ENCODE measurements at places on chromosomes 2 and 18.

- DNase-seq: no peak
These were observed 2.2 kb upstream of the IL1RN start for GRCh38 chr2:113124984-113125855.

DNA sequence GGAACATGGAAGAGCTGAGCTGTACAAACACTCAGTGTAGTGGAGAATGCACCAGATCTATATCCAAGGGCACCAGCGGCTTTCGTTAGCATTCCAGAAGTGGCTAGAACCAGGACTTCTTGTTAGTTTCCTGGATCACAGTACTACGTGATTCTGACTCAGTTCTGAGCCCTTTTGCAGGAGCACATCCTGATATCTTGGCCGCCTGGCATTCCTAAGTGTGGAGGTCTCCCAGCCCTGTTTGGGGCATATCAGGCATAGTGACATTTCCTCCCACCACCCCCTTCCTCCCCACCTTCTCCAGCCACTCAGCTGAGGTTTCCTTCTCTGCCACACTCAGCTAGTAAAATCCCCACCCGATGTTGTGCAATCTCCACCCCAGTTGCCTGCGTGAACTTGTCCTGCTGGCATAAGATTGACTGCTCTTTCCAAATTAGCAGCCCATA is 63.4 kb downstream of the BMP10 start:
- no peak for DNase-seq

GRCh38 chr2:159080641-159081040 is 112.2 kb downstream of the TANC1 start:
- no peak for DNase-seq

DNA sequence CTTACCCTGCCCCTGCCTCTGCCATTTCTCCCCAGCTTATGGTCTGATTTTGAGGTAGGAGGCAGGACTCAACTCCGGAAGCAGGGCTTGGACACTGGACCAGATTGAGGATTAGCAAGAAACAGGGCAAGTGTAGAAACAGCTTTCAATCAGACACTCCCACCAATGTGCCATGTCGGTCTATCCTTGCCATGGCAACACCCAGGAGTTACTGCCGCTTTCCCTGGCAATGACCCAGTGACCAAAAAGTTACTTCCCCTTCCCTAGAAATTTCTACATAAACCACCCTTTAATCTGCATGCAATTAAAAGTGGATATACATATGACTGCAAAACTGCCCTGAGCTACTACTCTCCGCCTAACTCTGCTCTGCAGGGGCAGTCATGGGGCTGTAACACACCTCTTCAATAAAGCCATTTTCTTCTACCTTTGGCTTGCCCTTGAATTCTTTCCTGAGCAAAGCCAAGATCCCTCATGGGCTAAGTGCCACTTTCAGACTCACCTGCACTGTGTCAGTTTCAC is 156.7 kb downstream of the LPIN1 start:
- DNase-seq: no peak

GRCh38 chr2:70580352-70580751 is 26.7 kb upstream of the TGFA start:
- DNase-seq: no peak

DNA sequence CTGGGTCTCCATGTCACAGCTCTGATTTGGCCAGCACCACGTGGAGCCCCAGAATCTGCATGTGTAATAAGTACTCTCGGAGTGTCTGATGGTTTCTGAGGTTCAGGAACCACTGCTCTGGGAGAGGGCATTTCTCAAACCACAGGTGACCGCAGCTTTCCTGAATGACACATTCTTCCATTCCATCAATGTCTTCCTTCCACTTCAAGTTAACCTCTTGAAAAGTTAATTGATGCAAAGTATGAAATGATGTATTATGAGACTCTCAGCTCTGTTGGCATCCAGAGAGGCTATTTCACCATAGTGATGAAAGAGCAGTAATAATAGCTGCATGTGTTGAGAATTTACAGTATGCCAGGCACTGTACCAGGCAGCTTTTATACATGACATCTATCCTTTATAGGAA is 61.3 kb upstream of the CRIM1 start:
- no peak for DNase-seq

DNA sequence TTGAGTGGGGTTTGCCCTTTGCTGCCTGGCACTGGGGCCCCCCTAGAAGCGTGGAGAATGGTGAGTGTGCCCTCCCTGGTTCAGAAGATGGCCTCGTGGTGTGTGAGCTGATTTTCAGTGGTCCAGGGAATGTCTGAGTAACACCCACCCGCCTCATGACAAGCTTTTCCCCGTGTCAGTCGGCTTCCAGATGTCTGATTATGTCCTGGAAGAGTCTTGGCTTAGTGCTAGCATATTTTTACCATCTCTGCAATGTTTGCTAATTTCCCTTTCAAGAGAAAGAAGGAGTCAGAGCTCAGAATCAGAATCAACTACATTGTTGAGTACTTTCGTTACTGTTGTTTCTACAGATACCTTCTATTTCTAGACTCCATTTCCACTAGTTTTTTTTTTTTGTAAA is 214.7 kb downstream of the SEPTIN10 start:
- no peak for DNase-seq

DNA sequence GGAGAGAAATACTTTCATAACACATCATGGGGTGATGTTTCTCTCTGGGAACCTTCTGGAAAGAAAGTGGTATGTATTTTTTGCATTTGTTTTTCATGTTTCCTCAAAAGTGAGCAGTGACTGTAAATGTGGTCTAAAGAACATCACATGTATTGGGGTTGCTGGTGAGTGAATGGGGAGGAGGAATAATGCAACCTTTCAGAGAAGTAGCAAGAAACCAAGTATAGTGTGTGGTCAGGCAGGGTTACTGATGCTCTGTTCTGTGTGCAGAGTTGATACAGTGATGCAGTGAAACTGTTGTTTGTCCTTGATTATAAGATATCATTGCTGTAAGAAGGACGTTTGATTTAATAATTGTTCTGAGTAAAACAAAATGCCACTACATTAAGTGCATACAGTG is 24.1 kb downstream of the ADNP2 start:
- DNase-seq: no peak

DNA sequence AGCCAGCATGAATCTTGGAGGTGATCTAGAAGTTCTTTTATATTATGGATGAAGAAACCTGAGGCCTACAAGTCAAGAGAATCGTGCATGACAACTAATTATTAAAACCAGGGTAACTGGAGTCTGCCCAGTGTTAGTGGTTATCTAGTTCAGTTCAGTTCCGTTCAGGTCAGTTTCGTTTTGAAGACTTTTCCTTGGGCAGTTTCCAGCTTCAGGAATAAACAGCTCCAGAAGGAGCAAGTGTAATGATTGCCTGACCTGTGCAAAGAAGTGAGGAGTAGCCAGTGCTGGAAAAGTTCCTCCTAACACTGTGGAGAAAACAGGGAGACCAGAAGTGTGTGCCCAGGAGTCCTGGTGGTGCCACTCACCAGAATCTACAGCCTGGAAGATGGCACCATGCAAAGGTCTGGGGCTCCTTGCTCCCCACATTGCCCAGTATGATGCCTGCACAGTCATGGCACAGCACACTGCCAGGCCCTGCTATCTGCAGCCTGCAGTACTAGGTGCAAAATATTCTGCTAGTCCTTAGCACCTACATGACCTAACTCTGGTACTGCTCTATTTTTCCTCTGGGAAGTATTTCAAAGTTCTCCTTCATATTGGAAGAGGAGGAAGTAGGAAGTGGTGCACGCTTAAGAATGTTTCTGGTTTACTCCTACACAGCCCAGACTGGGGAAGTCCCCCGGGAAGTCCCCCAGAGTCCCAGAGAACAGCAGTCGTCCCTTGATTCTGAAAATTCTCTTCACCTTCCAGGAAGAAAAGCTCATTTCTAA is 65.8 kb downstream of the SUMO1 start:
- DNase-seq: no peak

DNA sequence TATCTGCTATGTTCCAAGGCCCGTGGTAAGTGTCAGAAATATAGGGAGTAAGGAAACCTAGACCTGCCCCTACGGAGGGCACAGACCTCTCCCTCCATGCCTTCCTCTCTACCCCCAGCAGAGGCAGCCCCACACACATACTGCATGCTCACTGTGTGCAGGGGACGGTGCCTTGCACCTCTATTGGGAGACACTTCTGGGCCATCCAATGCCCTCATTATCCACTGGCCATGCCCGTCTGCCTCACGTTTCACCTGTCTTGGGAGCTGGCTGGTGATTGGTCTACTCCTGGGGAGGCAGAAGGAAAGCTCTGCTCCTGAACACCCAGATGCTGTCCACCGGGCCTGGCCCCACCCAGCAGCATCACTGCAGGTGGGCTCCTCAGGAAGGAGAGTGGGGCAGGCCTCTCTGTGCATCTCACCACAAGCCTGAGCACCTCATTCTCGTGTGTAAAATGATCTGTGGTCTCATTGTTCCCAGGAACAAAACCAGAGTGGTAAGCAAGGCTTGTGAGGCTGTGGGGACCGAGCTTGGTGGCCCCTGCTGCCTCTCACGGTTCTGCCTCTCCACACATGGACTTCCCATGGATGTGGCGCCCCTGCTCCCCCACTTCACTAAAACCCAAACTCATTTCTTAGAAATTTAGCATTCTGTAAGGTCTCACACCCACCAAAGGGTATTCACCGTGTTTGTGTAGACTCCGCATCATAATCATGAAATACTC is 312.5 kb upstream of the HS6ST1 start:
- DNase-seq: no peak

- no peak for DNase-seq
These were observed 39.7 kb downstream of the SMAD7 start for GRCh38 chr18:48910972-48911545.

GRCh38 chr2:28895189-28895893 is 874 bp downstream of the WDR43 start:
- DNase-seq: no peak

GRCh38 chr2:19073522-19073921 is 284.9 kb downstream of the OSR1 start:
- DNase-seq: no peak

DNA sequence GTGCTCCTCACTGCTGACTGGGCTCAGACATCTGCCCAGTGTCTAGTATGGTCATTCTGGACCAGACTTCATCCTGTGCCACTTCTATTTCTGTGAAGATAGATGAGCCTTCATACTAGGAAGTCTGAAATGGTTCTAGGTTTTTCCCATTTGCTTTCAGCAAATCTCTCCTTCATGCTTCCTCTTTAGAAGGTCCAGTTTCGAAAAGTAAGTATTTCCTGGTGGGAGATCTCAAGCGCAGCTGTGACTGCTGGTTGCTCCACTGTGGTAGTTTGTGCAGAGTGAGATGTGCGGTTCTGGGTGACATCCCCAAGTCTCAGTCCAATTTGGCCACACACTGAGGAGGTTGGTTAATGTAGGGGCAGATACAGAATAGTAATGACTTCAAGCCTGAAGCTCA is 14.4 kb downstream of the IL36B start:
- DNase-seq: no peak

DNA sequence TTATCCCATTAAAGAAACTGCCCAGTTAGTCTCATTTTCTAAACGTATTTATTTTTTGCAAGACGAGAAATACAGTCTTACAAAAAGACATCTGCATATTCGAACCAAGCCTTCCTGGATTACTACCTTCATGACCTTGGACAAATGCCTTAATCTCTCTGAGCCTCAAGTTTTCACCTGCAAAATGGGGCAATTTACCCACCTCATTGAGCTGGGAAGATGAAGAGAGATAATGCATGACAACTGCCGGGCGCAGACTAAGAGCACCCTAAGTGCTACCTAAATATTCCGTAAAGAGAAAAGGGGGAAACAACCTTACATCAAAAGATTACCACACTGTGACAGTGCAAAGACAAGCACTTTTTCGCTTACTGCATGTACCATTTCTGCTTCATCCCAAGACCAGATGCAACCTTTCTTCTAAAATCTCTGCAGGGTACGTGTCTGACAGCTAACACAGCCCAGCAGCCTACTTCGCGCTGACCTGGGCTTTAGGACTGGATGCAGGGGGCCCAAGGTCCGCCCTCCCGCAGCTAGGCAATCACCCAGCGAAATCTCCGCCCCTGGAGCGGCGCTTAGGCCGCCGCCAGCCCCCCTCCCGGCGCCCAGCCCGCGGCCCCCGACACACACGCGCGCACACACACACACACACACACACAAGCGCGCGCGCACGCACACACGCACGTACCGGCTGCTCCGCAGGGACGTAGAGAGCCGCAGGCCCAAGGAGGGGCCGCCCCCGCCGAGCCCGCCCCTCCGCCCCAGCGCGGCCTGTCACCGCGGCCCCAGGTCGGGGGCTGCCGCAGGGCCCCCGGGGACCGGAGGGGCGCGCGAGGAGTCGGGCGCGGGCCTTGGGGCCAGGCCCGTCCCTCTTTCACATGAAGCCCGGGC is 766 bp downstream of the MAP3K2 start:
- DNase-seq: no peak

DNA sequence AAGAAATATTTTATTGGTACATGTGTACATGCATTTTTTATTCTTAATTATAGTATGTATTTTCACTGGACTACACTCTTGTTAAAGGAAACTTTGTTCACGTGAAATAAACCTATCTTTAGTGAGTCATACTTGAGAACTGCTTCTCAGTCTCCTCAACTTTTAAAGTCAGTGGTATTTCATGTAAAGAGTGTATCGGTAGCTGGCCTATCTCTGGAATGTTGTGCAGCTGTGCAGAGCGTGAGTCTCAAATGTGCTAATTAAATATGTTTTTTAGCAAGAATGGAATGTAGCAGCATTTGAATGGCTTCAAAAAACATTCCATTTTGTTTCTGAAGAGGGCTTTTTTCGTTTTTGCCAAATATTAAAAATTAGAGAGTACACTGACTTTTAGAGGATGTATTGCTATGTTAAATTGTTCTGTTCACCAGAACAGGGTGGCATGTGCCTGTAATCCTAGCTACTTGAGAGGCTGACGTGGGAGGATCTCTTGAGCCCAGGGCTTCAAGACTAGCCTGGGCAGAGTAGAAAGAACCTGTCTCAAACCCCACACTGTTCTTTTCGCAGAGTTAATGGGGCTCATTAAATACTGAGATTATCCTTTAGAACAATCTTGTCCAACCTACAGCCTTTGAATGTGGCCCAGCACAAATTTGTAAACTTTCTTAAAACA is 14.3 kb downstream of the SPTBN1 start:
- DNase-seq: no peak

GRCh38 chr2:236972491-236973342 is 113.0 kb upstream of the COPS8 start:
- peak; percentile 29 for DNase-seq

- DNase-seq: no peak
These were observed 145.7 kb upstream of the KLF7 start for GRCh38 chr2:207311316-207312005.

Data from NCI-H187 treated with DMSO at 0.1 percent for 48 hours (cell line).